ENCODE measurements at places on chromosomes 6 and 20.

GRCh38 chr6:23783901-23784300, 342.1 kb upstream of the NRSN1 start:
- DNase-seq = no peak

GRCh38 chr6:130069485-130069884, 51.1 kb downstream of the L3MBTL3 start:
- no peak for DNase-seq

GRCh38 chr6:55499591-55499990, 79.4 kb downstream of the HMGCLL1 start:
- no peak for DNase-seq

GRCh38 chr20:35669681-35670080, 5.0 kb upstream of the CPNE1 start:
- no peak for DNase-seq

- DNase-seq = no peak
Measured at GRCh38 chr20:60053125-60053817, 95.0 kb downstream of the CDH26 start.

GRCh38 chr6:70219943-70220613, 82.8 kb downstream of the COL9A1 start:
- DNase-seq = no peak

DNA sequence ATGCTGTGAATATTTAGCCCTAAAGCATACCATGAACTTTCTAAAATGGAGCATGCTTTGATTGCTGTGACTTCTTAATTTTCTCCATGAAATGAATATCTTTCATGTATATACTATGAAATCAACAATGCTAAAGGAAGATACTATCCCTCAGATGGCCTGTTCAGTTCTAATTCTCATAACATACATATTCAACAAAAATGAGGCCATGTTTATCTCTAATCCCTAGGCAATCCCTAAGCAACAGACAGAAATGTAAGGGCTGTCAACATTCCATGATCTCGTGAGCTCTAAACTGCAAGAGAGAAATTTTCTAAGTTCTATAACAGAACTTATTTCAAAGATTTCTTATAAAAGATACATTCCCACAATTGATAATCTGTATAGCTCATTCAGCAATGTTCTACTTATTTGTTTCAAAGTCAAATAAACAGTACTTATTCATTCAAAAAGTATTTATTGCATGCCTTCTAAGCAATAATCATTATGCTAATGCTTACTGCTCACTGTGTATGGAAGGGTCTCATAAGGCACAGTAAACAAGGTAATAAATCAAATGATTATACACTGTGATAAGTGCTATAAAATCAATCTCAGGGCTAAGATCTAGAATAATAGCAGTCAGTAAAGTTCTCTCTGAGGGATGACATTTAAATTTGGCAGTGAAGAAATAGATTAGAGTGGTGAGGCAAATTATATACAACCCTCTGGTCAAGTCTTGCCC, 492.9 kb downstream of the PHF3 start:
- no peak for DNase-seq

DNA sequence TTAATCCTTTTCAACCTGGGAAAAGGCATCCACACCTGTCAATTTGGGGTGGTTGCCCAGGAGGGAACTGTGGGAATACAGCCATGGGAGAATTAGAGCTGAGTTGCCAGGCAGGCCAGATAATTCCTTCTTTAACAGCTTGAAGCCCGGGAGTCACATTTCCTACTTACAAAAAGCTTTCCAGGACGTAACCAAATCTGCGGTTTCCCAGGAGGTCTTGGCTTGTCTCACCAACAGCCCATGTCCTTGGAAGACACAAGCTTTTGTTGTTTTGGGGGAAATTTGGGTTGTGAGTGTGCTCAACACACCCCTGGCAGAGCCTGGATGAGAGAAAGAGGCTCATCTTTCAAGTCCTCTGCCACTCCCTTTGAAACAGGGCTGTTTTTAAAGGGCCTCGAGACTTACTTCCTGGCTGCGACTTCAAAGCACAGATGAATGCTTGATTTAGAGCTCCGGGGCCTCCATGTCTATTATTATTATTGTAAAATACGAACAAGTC, 465.9 kb upstream of the BTBD3 start:
- no peak for DNase-seq

DNA sequence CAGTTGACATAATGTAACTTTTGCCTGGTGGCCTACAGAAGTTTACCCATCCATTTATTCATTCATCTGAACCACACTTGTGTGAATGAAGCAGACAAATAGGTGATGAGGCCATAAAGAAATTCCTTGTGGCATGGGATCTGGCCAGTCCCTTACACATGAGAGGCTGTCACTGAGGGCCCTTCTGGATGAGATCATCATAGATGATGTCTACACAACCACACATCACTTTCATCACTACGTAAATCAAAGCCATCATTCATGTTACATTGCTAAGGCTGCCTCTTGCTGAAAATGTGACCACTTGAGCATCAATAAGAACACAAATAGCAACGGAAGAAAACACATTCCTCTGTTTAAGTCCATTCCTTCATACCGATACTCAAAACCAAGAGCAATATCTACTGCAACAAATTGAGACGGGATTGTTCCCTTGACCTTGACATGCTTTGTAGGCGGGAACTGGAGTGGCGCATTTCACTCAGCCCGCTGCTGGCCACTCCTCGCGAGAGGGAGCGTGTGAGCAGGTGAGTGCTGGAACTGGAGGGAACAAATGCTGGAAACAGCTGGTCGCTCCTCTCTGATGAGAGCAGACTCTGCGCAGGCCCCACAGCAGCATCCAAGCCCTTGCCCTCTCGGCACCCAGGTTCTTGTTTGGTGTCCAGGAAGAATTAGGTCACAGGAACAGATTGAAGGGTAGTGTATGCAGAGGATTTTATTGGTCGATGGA, 49.3 kb downstream of the FAM50B start:
- no peak for DNase-seq

DNA sequence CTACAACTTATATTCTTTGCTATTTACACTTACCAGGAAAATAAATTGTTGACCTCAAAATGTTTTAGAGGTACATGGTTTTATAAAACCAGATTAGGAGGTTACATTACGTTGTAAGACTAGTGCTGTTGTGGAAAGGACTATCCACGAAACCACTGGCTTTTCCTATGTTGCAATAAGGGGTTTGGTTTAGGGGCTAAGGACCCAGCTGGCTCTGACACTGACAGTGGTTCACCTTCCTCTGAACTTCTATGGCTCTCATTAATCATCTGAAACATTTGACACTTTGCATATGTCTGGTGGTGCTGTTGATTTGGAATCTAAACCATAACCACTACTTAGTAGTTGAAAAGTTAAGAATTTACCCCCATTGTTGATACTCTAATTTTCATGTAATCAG, 186.7 kb downstream of the NKAIN2 start:
- DNase-seq = no peak

DNA sequence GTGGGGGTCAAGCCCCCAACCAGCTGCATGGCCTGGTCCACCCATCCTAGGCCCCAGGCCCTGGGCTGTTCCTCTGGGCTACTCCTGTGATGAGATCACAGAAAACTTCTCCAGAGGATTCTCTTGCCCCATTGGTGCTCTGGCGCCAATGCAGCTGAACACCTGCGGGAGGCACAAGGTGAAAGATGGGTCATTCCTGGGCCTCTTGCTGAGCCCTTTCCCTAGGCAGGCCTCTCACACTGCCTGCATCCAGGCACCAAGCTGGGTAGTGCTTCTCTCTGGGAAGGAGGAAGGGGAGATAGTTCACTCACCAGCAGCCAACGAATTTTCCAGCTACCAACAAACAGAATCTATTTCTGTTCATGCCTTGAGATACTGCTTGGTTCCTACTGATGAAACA, 142.1 kb downstream of the PXDC1 start:
- DNase-seq = no peak

- no peak for DNase-seq
Measured at GRCh38 chr20:23347791-23348190, 2.8 kb upstream of the NXT1 start.

- peak; percentile 28 for DNase-seq
Measured at GRCh38 chr6:17015144-17015543, 86.7 kb upstream of the STMND1 start.

- no peak for DNase-seq
Measured at GRCh38 chr6:136737871-136738691, 54.2 kb downstream of the MAP3K5 start.

- DNase-seq = no peak
Measured at GRCh38 chr6:148166339-148166968, 176.2 kb upstream of the SASH1 start.

- no peak for DNase-seq
Measured at GRCh38 chr6:54601600-54602300, 244.8 kb upstream of the FAM83B start.

All from GM19239 (cell line).